Activated T-helper 1 cell treated with anti-CD3 and anti-CD28 coated beads, Interleukin-12 subunit alpha, Interleukin-12 subunit beta, Interleukin-2, Interleukin-4 antibody, amounts not matched to agents 30 ng/mL and 10 ng/mL and 1 ng/mL, durations not matched to agents 14 hours and 24 hours and 36 hours (primary cell): ENCODE measurements at places on chromosomes 3 and 15. TPM values are rescaled to one million over a fixed set of nuclear protein-coding genes. Genes with fewer than 3 reads are reported as not detected.

TMCO5A gene
- not detected in 2 replicates for total RNA-seq

UBAP1L gene
- 5.9 and 7.0 TPM in 2 replicates for total RNA-seq

FBXL2 gene
- not detected in 2 replicates for total RNA-seq

IFRD2 gene
- total RNA-seq, result 215 TPM in 2 replicates

RFT1 gene
- total RNA-seq, result 44.9 and 46.2 TPM in 2 replicates

RHCG gene
- not detected in 2 replicates for total RNA-seq

ADGRG7 gene
- total RNA-seq, result not detected in 2 replicates

SI gene
- not detected in 2 replicates for total RNA-seq

SCG5 gene
- 1.6 and 2.6 TPM in 2 replicates for total RNA-seq

ZNF148 gene
- total RNA-seq, result 34.7 and 38.5 TPM in 2 replicates

SLC22A13 gene
- 0.65 and 0.78 TPM in 2 replicates for total RNA-seq

MESP2 gene
- 0.10 TPM in 1 of 2 replicates, not detected in the other for total RNA-seq

SCAP gene
- 86.3 and 91.2 TPM in 2 replicates for total RNA-seq

GRCh38 chr3:156918746-156919145 is 92.6 kb downstream of the LEKR1 start:
- H3K36me3 ChIP-seq, result no peaks in the 10 kb centered on the region
- H3K4me1 ChIP-seq, result no peaks in the 10 kb centered on the region
- H3K27ac ChIP-seq, result no peak overlapping the region
- H3K27me3 ChIP-seq, result peaks cover 9% of the 10 kb centered on the region

GRCh38 chr3:113630956-113631542 is 65.4 kb downstream of the USF3 start:
- H3K27me3 ChIP-seq, result no peaks in the 10 kb centered on the region
- peaks cover 6% of the 10 kb centered on the region for H3K4me1 ChIP-seq
- no peak overlapping the region for H3K27ac ChIP-seq
- no peak overlapping the region for H3K4me3 ChIP-seq

GRCh38 chr3:83460052-83460451 is 1498.7 kb upstream of the CADM2 start:
- no peak overlapping the region for H3K27ac ChIP-seq
- no peak for DNase-seq
- no peaks in the 10 kb centered on the region for H3K36me3 ChIP-seq
- no peak overlapping the region for H3K4me3 ChIP-seq
- no peaks in the 10 kb centered on the region for H3K27me3 ChIP-seq

DNA sequence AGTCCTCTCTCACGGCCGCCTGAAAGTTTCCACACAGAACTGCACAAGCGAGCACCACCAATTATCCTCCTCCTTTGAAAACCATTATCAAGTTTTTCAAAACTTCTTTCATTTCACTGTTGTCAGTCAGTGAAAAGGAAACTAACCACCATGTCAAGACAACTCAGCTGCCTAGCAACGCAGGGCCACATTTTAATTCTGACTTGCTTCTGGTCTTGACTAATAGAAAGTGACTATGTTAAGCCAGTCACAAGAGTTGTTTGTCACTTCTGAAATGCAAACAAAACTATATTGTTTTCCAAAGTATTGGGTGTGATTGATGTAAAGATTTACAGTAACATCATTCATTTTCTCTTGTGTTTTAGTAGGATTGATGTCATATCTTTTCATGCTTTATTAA is 612.8 kb upstream of the AGTR1 start:
- no peaks in the 10 kb centered on the region for H3K4me1 ChIP-seq
- DNase-seq, result no peak
- H3K27me3 ChIP-seq, result no peaks in the 10 kb centered on the region
- no peaks in the 10 kb centered on the region for H3K36me3 ChIP-seq
- H3K27ac ChIP-seq, result no peak overlapping the region
- no peak overlapping the region for H3K4me3 ChIP-seq

- H3K27me3 ChIP-seq, result no peaks in the 10 kb centered on the region
- H3K27ac ChIP-seq, result peak overlapping the region; percentile 89
- DNase-seq, result no peak
- peaks cover 55% of the 10 kb centered on the region for H3K4me1 ChIP-seq
- peaks cover 25% of the 10 kb centered on the region for H3K36me3 ChIP-seq
Observed at GRCh38 chr15:85625166-85625830, 169.4 kb downstream of the KLHL25 start.

- no peaks in the 10 kb centered on the region for H3K4me1 ChIP-seq
- H3K27ac ChIP-seq, result no peak overlapping the region
- no peak overlapping the region for H3K4me3 ChIP-seq
- peaks cover 9% of the 10 kb centered on the region for H3K27me3 ChIP-seq
- no peak for DNase-seq
Observed at GRCh38 chr15:36501063-36501678, 78.3 kb upstream of the CDIN1 start.

DNA sequence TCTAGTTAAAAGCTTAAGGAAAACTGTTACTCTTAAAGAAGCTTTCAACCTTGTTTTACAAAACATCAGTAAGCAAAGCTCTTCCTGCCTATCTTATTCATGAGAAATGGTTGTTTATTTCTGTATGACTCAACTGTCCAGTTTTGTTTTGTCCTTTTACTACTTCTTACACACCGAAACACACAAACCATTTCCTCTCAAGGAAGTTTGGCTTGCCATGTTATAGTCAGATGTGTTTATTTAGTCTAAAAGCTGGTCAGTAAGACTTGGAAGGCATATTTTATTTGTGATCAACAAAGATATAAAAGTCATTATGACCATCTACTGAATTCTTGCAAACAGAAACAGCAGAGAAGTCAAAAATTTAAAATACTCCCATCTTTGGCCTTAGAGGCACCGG is 53.2 kb upstream of the RBSN start:
- H3K36me3 ChIP-seq, result no peaks in the 10 kb centered on the region
- DNase-seq, result no peak
- H3K27me3 ChIP-seq, result peaks cover 46% of the 10 kb centered on the region
- no peak overlapping the region for H3K27ac ChIP-seq

- DNase-seq, result no peak
- H3K36me3 ChIP-seq, result peaks cover 20% of the 10 kb centered on the region
- H3K4me3 ChIP-seq, result peak overlapping the region; percentile 87
- peak overlapping the region; percentile 64 for H3K27ac ChIP-seq
- H3K27me3 ChIP-seq, result peaks cover 2% of the 10 kb centered on the region
Observed at GRCh38 chr15:69415381-69415780, 1.2 kb downstream of the KIF23 start.

- no peaks in the 10 kb centered on the region for H3K36me3 ChIP-seq
- no peaks in the 10 kb centered on the region for H3K27me3 ChIP-seq
- no peak overlapping the region for H3K4me3 ChIP-seq
- no peak for DNase-seq
- H3K4me1 ChIP-seq, result no peaks in the 10 kb centered on the region
- H3K27ac ChIP-seq, result no peak overlapping the region
Observed at GRCh38 chr3:185657691-185658503, 71.8 kb downstream of the SENP2 start.

GRCh38 chr3:46517016-46517783 is 19.4 kb downstream of the RTP3 start:
- no peak overlapping the region for H3K4me3 ChIP-seq
- H3K4me1 ChIP-seq, result no peaks in the 10 kb centered on the region
- DNase-seq, result no peak
- no peaks in the 10 kb centered on the region for H3K36me3 ChIP-seq
- no peak overlapping the region for H3K27ac ChIP-seq

GRCh38 chr3:139131951-139132350 is 87.3 kb upstream of the PRR23C start:
- no peak overlapping the region for H3K4me3 ChIP-seq
- H3K4me1 ChIP-seq, result no peaks in the 10 kb centered on the region
- no peak for DNase-seq
- H3K27me3 ChIP-seq, result no peaks in the 10 kb centered on the region
- H3K27ac ChIP-seq, result no peak overlapping the region

- no peak overlapping the region for H3K27ac ChIP-seq
- H3K36me3 ChIP-seq, result no peaks in the 10 kb centered on the region
- peaks cover 6% of the 10 kb centered on the region for H3K27me3 ChIP-seq
- H3K4me1 ChIP-seq, result no peaks in the 10 kb centered on the region
- no peak for DNase-seq
- no peak overlapping the region for H3K4me3 ChIP-seq
Observed at GRCh38 chr3:150147776-150148175, 177.1 kb upstream of the PFN2 start.

DNA sequence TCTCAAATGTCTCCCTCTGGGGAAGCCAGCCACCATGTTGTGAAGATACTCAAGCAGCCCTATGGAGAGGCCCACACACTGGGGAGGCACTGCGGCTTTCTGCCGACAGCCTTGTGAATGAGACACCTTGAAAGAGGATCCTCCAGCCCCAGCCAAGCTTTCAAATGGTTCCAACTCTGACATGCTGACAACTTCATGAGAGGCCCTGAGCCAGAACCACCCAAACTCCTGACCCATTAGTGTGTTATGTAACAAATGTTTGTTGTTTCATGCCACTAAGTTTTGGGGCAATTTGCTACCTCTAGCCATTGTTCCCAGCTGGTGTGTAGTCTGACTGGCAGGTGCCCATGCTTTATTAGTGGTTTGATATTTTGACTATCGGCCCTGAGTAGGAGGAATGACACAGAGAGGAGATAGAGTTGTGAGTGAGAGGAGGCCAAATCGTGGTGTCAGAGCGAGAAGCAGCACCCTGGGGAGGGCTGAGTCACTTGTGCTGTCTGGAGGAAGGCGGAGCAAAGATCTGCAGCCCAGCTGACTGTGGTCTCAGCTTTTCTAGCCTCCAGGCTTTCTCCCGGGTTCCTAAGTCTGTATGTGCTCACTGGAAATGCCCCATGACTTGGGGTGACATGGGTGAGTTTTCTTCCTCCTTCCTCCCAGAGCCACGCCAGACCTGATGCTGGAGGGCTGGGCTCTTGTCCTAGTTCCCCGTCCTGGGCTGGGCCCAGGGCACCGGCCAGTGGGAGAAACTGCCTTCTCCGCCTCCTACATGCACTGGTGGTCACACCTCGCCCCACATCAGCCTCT is 56.7 kb upstream of the BLM start:
- H3K27me3 ChIP-seq, result peaks cover 1% of the 10 kb centered on the region
- peaks cover 5% of the 10 kb centered on the region for H3K36me3 ChIP-seq

- peaks cover 14% of the 10 kb centered on the region for H3K27me3 ChIP-seq
- no peak overlapping the region for H3K4me3 ChIP-seq
- no peaks in the 10 kb centered on the region for H3K4me1 ChIP-seq
- no peak overlapping the region for H3K27ac ChIP-seq
Observed at GRCh38 chr3:49183873-49184272, 12.5 kb downstream of the KLHDC8B start.

GRCh38 chr15:38547255-38547997 is 17.2 kb downstream of the RASGRP1 start:
- no peak for DNase-seq
- H3K36me3 ChIP-seq, result peaks cover 59% of the 10 kb centered on the region

DNA sequence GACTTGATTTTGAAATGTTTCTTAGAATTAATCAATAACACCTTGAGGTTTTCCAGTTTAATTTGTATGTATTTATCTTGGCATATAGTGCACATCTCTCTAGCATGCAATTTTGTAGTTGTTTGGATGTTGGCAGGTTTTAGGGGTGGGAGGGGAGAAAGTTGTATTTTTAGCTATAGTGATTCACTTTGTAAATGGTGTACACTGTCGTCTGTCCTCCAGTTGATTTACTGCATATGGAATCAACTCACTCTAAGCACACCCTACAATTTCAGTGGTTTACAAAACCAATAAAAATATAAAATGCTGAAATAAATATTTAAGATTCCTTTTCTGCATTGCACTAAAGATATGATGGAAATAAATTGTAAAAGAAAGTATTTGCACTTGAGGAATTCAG is 199.1 kb downstream of the CDIN1 start:
- H3K4me3 ChIP-seq, result no peak overlapping the region
- no peaks in the 10 kb centered on the region for H3K27me3 ChIP-seq
- H3K4me1 ChIP-seq, result peaks cover under 1% of the 10 kb centered on the region
- no peak overlapping the region for H3K27ac ChIP-seq

- DNase-seq, result peak; percentile 4
- peaks cover 33% of the 10 kb centered on the region for H3K27me3 ChIP-seq
- H3K27ac ChIP-seq, result no peak overlapping the region
- H3K36me3 ChIP-seq, result no peaks in the 10 kb centered on the region
- H3K4me3 ChIP-seq, result no peak overlapping the region
- no peaks in the 10 kb centered on the region for H3K4me1 ChIP-seq
Observed at GRCh38 chr3:149352556-149352955, 19.1 kb upstream of the TM4SF18 start.

- H3K27me3 ChIP-seq, result no peaks in the 10 kb centered on the region
- peak overlapping the region; percentile 93 for H3K27ac ChIP-seq
- peak overlapping the region; percentile 86 for H3K4me3 ChIP-seq
- H3K36me3 ChIP-seq, result peaks cover 26% of the 10 kb centered on the region
- peak; percentile 43 for DNase-seq
Observed at GRCh38 chr15:84749111-84749991, 959 bp downstream of the ZNF592 start.

GRCh38 chr3:30667280-30667651 is 60.9 kb downstream of the TGFBR2 start:
- DNase-seq, result peak; percentile 39
- H3K36me3 ChIP-seq, result peaks cover 59% of the 10 kb centered on the region
- no peaks in the 10 kb centered on the region for H3K27me3 ChIP-seq
- no peak overlapping the region for H3K4me3 ChIP-seq
- H3K4me1 ChIP-seq, result peaks cover 97% of the 10 kb centered on the region
- H3K27ac ChIP-seq, result peak overlapping the region; percentile 83

DNA sequence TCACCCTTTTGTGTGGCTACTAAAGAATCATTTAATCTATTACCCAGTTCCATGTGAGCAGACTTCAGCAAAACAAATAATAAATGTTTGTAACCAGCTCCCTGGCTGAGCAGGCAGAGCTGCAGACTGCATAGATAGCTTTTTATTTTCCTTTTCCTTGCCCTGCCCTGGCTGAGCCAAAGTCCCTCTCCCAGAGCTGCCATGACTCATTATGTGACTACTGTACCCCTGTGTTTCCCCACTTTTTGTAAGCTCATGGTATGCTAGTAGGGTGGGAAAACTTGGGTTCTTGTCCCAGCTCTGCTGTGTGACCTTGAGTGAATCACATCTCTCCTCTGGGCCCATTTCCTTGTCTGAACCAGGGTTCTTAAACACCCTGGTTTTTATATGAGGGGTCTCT is 127.5 kb downstream of the CLSTN2 start:
- H3K36me3 ChIP-seq, result no peaks in the 10 kb centered on the region
- no peak overlapping the region for H3K27ac ChIP-seq
- H3K4me1 ChIP-seq, result no peaks in the 10 kb centered on the region
- DNase-seq, result no peak
- H3K27me3 ChIP-seq, result no peaks in the 10 kb centered on the region

DNA sequence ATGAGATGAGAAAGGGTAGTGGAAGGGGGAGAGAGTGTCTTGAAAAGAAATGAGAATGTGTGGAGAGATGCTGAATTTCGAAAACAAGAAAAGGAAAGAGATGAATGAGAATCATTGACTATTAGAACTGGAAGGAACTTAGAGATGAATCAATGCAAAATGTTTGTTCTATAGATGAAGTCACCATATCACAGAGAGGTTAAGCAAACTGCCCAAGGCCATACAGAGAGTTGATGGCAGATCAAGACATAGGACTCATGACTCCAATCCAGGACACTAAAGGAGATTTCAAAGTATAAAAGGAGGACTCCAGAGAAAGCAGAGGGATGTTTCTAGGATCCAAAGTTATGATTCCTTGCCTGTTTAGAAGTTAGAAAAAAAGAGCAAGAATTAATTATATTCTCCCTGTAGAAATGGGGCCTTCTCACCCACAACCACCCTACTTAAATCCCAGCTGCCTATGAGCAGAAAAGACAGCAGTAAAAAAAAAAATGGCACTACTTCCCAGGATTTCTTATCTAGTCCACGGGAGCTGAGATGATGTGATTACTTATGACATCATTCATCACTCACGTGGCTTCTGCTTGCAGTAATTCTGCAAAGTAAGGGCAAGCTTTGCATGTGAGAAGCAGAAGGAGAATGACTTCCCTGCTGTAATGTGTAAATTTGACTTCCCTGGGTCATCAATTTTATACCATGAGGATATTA is 210.8 kb upstream of the MRPL3 start:
- no peak overlapping the region for H3K27ac ChIP-seq
- H3K36me3 ChIP-seq, result no peaks in the 10 kb centered on the region
- H3K4me3 ChIP-seq, result no peak overlapping the region
- DNase-seq, result no peak
